Fibroblast of skin of left biceps (primary cell): ENCODE measurements at places on chromosomes 4 and X.

DNA sequence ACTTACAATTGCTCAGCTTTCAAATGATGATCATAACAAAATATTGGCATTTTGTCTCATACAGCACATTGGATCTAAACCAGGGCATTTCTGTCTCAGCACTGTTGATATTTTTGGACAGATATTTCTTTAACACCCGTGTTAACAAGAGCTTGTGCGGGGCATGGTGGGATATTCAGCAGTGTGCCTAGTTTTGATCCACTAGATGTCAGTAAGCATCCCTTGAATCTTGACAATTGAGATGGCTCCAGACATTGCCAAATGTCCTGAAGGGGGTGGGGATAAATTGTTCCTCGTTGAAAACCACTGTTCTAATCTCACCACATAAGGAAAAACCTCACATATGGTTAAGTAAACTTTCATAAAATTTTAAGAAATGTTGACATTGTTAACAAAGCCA lies 806.3 kb downstream of the STIM2 start:
- no peak for DNase-seq

DNA sequence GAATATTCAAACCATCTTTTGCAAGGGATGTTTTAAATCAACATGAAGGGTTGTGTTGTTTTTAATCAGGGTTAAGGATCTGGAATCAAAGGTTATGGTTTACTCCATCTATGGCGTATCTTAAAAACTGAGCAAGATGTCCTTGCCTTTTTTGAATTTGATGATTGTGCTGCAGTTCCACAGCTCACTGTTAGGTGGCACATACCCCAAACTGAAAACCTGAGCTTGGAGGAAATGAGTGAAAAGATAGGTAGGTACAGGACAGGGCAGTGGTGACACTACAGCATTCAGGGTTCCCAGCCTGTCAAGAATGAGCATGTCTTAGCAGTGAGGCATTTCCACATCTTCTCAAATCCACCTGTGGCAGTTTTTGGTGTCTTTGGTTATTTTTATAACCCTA lies 13.1 kb upstream of the EOLA1 start:
- no peak for DNase-seq

GRCh38 chrX:134251241-134251640 lies 14.3 kb downstream of the CCDC160 start:
- DNase-seq: no peak

DNA sequence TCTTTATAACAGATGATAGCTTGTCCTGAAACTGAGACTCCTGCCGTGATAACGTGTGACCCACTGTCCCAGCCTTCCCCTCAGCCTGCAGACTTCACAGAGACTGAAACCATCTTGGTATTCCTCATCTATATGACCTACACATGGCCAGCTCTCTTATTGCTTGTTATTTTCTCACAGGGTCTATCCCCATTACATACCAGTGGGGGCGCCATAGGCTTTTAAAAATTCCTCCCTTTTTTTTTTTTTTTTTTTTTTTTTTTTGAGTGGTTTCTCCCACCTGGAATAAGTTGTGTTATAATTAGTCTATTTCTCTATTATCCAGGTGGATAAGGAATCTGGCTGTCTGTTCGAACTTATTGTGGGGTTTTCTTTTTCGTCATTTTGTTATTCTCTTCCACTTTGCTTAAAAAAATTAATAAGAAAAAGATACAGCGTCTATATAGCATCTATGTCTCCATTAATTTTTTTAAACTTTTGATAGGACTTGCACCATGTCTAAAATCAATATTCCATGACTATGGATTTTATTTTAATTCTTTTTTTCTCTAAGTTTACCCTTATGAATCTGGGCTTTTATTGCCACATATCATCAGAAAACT lies 47.2 kb downstream of the GYG2 start:
- DNase-seq: no peak

DNA sequence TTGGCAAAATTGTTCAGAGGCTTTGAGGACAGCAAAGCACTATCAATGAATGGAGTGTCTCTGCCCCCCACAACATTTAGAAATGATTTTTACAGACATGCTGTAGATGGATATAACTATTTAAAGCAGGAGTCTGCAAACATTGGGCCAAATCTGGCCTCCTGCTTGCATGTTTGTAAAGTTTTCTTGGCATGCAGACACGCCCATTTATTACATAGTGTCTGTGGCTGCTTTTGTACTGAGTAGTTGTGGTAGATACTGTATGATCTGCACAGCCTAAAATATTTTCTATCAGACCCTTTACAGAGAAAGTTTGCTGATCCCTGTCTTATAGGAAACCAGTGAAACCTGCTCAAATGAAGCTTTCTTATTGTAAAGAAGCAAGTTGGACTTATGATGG lies 45.5 kb upstream of the PHEX start:
- DNase-seq: no peak

GRCh38 chrX:78111140-78111931 lies 7.3 kb downstream of the PGK1 start:
- no peak for DNase-seq

DNA sequence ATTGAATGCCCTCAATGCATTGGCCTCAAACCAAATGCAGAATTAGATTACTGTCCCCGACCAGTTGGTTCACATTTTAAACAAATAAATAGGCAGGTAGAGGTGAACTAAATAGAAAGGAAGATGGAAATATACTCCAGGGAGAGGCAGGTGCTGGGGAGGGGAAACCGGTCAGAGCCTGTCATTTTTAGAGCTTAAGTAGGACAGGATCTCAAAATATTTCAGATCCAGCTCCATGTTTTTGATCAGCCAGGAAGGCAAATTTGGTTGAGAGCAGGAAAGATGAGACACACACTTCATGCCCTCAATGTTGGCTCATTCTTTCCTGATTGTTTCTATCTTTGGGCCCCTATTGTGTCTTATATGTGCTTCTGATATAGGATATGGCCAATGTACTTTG lies 206.7 kb downstream of the SHROOM3 start:
- DNase-seq: no peak

DNA sequence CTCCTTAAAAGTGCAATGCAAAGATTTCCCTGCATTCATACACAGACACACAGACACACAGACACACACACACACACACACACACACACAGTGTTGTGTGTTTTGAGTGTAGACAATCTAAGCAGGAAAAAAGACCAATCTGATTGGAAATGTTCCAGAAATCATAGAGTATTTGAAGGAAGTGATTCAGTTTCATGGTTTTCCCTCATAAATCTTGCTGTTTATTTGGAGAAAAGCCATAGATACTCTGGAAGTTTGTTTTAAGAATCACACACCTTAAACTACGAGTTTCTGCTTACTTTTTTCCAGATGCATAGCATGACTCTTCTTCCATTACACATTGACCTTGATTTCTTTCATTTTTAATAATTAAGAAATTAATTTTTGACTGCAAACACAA lies 298.5 kb upstream of the BMP3 start:
- peak; percentile 10 for DNase-seq

DNA sequence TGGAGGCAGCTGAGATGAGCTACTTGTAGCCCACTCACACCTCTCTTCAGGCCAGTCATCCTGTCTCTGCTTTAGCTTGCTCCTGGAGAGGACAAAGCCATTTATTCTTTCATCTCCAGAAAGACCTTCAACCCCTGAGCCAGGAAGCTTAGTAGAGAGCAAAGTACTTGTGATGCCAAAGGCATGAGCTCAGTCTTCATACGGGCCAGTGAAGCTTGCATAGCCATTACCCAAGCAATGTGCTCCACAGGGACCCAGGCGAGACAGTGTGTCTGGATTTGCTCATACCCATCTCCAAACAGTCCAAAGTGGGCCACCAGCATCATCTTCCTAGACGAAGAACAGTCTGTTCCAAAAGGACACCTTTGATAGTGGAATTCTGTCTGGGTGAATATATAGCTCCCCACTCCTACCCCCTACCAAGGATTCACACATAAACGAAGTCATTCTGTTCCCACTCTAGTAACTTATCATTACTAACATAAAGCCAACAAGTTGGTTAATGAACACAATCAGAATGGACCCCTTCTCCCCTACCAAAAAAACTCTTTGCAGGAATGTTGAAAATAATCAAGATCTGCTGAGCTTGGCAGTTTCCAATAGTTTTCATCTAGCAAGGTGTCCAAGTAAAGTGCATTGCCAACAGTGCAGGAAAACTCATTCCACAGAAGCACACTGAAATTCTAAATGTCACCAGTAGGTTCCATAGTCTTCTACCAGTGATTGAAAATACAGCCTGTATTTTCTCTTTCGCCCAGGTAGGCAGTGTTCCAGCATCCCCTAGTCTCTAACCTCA lies 6.7 kb downstream of the TNMD start:
- DNase-seq: no peak

DNA sequence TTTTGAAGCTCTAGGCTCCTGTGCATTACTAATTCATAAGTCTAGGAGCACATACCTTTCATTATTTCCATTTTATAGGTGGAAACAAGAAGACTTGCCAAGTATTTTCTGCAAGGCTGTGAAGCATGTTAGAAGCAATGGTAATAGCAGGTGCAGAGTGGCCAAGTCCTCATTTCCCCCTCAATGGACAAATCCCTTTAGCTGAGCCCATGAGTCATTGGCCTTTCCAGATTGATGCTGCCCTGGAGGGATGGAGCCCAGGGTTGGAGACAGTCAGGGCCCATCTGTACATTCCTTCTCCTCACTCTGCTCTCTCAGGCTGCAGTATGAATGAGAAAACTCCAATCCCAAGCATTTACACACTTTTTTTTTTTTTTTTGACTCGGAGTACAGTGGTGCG lies 6.6 kb downstream of the MGST2 start:
- no peak for DNase-seq

DNA sequence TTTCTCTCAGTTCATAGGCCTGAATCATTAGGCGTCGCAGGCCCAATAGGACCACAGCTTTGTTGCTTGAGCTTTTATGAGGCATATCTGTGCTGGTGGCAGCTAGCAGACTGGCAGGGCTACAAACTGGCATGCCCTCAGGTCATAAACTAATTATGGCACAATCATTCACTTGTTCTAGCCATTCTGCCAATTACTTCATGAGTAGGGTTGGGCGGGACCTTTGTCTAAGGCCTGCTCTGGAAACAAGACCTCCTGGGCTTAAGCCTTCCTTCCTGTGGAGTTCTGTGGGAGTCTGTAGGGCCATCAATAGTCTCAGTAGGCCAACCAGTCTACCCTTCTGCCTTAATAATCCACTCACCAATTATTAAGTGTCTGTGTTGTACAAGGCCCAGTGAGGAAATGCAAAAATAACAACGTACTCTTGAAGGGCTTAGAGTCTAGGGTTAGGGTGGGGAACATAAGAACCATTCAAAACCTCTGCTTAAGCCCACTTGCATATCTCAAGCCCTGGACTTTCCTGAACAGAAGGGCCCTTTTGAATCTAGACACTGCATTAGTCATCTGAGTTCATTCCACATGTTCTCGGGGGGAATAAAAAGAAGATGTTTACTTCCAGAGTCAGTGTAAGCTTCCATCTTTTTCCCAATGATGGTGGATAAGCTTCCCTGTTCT lies 44.5 kb downstream of the SHROOM4 start:
- DNase-seq: no peak

- no peak for DNase-seq
Observed at GRCh38 chr4:106273831-106274230, 42.2 kb downstream of the TBCK start.

DNA sequence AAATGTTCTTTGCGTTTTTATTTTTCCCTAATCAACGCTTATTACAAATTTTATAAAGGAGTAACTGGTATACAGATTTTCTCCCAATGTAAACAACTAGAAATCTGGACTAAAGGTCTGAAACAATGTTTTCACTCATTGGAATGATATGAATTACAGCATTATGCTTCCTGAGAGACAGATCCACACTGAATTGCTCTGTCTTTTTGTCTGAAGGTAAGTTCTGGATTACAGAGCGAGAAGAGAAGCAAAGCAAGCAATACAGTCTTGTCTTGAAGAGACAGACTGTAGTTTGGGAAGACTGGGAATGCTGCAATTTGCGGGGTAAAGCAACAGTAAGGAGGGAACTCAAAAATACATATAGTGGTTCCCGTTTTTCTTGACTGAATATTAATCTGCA lies 262.2 kb upstream of the PABPC4L start:
- DNase-seq: no peak
